ENCODE measurements at places on chromosomes 16 and 17.

DNA sequence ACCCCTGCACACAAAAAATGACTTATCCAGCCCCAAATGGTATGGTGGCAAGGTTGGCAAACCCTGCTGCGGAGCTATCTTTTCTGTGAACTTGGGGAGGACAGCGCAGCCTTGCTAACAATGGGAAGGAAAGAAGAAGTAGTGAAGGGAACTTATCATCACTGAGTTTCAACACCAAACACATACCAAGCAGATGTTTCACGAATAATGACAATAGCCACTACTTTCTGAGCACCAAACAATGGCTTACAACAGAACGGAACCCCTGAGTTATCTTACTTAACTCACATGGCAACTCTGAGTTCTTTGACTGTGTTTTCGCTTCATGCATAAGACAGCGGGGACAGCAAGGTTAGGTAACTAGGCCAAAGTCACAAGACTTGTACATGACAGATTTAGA, 148.9 kb downstream of the XYLT1 start:
- peak; percentile 29 for DNase-seq

- DNase-seq = no peak
Observed at GRCh38 chr16:10850478-10850850, 26.5 kb upstream of the CIITA start.

DNA sequence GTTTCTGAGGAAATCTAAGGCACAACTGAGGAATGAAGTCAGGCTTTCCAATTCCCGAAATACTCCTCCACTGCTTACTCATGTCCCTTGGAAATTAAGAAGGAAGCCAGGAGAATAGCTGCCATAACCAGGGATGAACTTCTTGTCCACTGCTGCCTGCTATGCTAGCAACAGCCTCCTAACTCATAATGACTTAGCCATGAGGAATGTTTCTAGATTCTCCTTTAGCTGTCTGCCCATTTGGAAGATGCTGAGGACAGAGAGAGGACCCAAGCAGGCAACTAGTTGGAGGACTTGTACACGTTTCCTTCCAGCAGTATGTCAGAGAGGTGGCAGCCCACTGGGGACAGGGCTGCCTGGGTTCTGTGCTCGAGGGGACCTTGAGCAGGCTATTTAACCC, 939 bp upstream of the CCL2 start:
- DNase-seq = peak; percentile 42

GRCh38 chr17:6502871-6503509, 53.4 kb downstream of the PITPNM3 start:
- no peak for DNase-seq

GRCh38 chr16:57381791-57382534, 9.7 kb downstream of the CX3CL1 start:
- DNase-seq = no peak

Data from mesendoderm (in vitro differentiated cells).